ENCODE measurements at places on chromosomes 12 and 14.

GRCh38 chr14:23646648-23647549 is 10.7 kb downstream of the DHRS2 start:
- DNase-seq: no peak

- peak; percentile 50 for DNase-seq
These were observed 2.8 kb upstream of the UBC start for GRCh38 chr12:124917135-124917840.

- DNase-seq: no peak
These were observed 38.6 kb downstream of the GARIN6 start for GRCh38 chr12:99686142-99686541.

DNA sequence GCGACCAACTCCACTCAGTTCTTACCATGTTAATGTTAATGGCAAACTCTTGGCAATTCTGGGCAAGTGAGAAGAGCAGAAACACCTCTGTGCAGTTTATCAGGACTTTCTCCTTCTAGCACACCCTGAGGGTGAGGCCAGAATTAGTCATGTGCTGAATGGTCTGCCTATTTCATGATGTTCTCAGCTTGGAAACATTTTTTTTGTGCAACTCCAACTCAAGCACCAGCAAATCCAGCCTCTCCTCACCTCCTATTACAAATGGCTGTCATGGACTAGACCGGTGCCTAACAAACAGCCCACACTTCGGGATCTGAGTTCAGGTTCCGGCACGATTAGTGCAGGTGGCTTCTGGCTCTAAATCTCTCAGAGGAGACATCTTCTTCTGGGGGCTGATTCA is 246.0 kb downstream of the ZFP36L1 start:
- no peak for DNase-seq

DNA sequence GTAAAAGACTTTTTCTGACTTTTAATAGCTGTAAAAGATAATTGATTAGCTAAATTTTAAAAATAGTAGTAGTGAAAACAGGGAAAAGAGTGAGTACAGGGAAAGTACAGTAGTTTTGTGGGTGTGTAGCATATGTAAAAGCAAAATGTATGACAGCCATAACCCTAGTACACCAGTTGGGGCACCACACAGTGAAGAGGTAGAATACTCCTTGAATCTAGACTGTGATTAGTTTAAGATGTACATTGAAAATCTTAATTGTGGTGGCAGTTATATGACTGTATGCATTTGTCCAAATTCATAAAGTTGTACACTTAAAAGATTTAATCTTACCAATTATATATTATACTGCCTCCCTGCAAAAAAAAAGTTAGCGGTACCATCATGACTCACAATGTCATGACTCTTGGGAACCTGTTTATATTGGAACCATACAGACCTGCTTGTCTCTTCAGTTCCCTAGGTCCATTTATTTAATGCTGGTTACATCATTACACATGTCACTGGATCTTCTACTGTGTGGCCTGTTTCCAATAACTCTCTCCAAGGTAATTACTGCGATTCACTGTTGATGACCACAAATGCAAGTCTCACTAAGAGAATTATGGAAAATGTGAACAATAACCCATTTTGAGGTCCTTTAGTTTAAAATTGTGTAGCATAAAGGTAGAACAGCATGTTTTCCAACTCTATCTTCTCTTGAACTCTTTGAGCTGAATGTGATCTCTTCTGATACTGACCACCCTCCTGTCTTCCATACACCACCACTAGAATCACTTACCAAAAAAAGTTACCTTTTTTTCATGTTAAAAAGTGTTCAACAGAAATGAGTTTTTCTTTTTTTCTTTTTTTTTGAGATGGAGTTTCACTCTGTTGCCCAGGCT is 264.2 kb upstream of the AMIGO2 start:
- DNase-seq: no peak

DNA sequence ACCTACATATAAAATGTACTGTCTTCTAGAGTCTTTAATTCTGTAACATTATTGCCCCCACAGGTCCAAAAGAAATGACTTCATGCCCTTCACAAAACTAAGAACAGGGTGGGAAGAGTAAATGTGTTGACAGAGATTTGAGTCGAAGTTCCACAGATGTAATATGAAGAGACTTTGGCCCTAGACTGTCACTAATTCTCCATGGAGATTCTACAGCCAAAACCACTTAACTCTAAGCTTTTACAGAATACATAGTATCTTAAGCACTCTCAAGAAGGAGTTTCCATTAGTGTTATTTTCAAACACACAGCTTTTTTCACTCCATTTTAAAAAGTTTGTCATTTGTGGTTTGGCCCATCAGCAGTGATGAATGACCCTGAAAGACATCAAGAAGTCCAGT is 56.3 kb downstream of the ABCC9 start:
- DNase-seq: no peak

GRCh38 chr14:106530423-106531107 is 1004.2 kb downstream of the TMEM121 start:
- DNase-seq: no peak

- no peak for DNase-seq
These were observed 119.4 kb downstream of the SCARB1 start for GRCh38 chr12:124744273-124744640.

- DNase-seq: no peak
These were observed 2.1 kb upstream of the B3GNT4 start for GRCh38 chr12:122201381-122201780.

GRCh38 chr12:26642361-26642760 is 190.6 kb downstream of the ITPR2 start:
- no peak for DNase-seq

DNA sequence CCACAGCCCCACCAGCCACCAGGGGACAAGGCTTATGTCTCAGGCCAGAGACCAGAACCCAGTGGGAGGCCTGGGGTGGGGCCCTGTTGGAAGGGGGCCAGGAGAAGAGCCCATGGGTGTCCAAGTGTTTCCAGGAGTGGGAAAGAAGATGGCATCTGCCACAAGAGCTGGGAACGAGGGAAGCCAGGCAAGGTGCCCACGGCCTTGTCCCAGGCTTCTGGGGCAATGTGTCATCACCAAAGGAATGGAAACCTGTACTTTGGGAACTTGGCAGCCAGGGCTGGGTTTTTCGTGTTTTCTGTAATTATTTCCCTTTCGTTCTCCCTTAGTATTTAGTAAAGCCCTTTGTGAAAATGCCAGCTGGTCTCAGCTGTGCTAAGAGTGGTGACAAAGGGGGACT is 5.3 kb upstream of the PGF start:
- no peak for DNase-seq

DNA sequence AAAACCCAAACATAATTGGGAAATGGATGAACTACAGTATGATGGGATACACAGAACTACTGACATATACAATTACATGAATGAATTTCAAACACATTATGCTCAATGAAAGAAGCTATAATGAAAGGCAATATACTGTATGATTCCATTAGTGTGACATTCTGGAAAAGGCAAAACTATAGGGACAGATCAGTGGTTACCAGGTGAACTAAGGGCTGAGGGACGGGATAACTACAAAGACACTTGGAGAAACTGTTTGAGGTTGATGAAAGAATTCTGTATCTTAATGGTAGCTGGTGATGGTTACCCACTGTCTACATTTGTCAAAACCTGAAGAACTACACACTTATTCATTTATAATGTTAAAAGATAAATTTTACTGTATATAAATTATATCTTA is 7.7 kb downstream of the ZFC3H1 start:
- DNase-seq: no peak

GRCh38 chr12:11745113-11745512 is 95.6 kb downstream of the ETV6 start:
- DNase-seq: no peak

DNA sequence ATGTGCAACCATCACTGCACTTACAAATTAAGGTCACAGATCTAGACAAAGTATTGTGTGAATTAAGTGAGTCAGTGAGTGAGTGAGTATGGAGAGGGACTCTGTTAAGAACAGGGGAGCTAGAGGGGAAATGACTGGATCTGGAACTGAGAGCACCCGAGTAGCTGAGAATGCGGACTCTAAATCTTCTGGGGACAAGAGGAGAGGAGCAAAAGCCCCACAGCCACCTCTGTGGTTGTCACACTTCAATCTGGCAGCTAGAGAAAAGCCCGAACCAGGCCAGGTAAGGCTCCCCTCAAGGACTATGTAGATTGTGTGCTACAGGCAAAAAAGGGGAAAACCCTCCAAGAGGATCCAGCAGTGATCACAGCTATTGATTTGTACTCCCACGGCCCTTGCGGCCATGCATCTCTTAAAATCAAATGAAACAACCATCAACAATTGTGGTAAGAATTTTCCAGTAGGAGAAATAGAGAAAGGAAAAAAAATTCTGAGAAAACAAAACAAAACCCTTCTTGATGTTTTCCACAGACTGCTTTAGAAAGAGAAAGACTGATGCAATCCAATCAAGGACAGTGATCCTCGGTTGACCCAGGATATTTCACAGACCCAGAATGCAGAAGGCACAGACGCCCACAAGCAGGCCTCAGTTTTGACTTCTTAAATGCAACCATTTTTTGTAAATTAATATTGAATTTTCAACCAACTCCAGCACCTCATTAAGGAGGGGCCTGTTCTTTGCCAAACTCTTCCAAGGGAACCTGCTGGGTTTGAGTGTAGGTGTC is 109.6 kb downstream of the SLC38A6 start:
- no peak for DNase-seq

GRCh38 chr12:52144512-52145227 is 47.1 kb downstream of the KRT80 start:
- no peak for DNase-seq

- DNase-seq: no peak
These were observed 173.2 kb upstream of the PWP1 start for GRCh38 chr12:107512391-107512790.

Data from GM12892 (cell line).